ENCODE measurements at places on chromosomes 5 and 9.

- DNase-seq, result no peak
Observed at GRCh38 chr5:117748336-117748735, 1173.7 kb upstream of the SEMA6A start.

DNA sequence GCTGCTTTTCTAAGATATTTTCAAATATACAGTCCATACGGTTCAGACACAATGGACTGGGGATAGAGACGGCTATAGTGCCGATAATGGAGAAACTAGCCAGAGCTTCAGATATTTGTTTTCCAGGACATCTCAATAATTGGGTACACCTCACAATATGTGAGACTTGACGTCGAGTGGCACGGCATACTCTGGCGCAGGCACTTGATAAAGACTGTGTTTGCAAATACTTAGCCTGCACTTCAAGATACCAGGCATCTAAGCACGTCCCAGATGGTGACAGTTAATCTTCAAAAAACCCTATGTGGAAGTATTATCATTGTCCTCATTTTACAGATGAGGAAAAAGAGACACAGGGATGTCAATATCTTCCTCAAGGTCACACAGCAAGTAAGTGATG is 48.5 kb downstream of the SEMA5A start:
- no peak for DNase-seq

DNA sequence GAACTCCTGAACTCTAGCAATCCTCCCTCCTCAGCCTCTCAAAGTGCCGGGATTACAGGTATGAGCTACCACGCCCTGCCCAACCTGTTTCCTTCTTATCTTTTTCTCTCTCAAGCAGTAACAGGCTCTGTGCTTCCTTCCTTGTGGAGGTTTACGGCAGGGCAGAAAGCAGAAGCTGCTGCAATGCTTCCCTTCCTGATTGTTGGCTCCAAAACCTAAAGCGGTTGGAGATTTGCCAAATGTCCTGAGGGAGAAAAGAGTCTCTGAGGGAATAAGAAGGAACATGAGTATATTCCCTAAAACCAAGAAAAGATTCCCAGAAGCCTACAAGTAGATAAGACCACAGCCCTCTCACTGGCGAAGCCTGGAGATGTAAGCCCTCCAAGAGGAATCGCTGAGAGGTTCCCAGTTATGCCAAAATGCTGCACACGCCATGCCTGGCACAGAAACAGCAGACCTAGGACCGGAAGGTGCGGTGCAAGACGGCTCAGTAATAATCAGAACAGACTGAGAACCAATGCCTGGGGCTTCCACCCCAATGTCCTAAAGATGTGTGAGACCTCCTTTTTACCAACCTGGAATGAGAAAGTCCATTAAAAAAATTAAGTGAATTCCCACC is 73.2 kb downstream of the APTX start:
- peak; percentile 4 for DNase-seq

- no peak for DNase-seq
Observed at GRCh38 chr5:145579301-145579700, 255.8 kb downstream of the PRELID2 start.

DNA sequence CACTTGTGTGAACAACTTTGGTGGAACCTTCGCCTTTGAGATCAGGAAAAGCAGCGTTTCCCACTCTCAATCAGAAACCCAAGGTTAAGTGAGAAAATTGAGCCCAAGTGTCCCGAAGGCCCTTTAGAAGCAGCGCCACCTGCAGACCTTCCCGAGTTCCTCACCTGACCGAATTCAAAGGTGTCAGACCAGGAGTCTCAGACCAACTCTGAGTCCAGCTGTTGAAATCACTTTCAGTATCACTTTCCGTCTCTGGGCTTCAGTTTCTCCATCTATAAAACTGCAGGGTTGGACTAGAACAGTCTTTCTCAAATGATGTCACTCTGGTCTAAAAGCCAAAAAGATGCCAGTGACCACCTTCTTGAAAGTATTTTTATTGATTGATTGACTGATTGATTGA is 31.7 kb upstream of the GRHPR start:
- no peak for DNase-seq

- DNase-seq, result no peak
Observed at GRCh38 chr5:151243564-151243963, 9.4 kb upstream of the GM2A start.

DNA sequence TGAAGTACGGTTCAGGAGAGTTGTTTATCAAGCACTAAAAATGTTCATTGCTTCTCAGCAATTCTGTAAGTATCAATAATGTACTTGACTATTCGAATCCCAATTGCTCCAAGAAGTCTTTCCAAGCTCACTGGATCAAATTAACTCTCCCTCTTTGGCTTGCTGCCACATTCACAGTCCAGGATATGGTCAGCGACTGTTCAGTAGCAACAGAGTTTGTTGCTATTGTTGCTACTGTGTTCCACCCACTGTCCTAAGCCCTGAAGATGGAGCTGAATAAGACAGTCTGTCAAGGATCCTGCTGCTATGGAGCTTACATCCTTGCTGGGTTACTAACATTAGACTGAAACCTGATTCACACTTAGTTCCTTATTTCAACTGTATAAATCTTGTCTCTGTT is 110.8 kb downstream of the FGF10 start:
- DNase-seq, result no peak

DNA sequence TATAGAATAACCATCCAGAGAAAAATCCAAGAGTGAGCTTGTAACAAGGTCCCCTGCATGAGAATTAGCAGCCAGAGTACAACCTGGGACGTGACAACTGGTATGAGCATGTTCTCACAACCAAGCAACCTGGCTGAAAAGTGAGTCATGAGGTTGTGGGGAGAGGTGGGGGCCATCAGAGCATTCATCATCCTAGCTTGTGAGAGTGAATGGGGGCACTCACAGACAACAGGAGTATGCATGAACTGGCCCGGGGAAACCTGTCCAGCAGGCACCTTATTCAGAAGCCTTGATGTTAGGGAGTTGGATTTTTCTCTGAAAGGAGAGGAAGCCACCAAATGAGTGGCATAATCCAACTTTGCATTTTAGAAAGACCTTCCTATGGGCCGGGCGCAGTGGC is 113.0 kb downstream of the FRMD3 start:
- peak; percentile 55 for DNase-seq

GRCh38 chr5:176188085-176188484 is 50.1 kb upstream of the SIMC1 start:
- DNase-seq, result no peak

DNA sequence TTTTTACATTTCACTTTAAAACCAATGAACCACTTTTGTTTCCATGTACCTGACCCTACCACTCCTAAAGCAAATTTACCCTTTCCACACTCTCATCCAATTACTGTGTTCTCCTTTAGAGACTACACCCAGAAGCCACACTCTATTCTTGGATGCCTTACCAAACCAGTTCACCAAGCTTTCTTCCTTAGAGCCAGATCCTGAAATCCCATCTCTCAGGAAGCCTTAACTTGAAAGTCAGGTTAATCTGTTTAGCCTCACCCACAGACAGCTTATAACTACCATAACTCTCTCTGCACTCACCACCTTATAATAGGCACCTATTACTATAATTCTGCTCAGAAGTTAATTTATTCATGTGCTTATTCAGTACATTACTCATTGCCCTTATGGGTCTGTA is 4.3 kb downstream of the CSNK1A1 start:
- no peak for DNase-seq

Measured in astrocyte of the hippocampus (primary cell).